Neural crest cell (in vitro differentiated cells): ENCODE measurements at places on chromosomes 11 and 22. TPM values are rescaled to one million over a fixed set of nuclear protein-coding genes. Genes with fewer than 3 reads are reported as not detected.

DNA sequence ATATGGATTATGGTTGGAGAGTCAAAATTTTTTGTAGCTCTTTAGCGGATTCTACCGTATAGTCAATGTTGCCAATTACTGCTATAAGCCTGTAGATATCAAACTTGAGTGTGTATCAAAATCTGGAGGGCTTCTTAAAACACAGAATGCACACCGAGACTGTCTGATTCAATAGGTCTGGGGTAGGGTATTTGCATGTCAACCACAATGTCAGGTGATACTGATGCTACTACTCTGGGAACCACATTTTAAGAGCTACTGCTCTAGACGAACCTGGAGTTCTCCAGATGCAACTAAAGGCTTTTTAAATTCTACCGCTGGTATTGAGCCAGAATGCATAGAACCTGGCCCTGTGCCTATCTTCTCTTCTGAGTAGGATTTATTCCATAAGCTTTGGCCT is 15.8 kb upstream of the MS4A4A start:
- no peaks in the 10 kb centered on the region for H3K27me3 ChIP-seq
- H3K4me1 ChIP-seq: peaks cover 5% of the 10 kb centered on the region
- no peak overlapping the region for H3K27ac ChIP-seq
- DNase-seq: no peak
- no peak overlapping the region for H3K4me3 ChIP-seq

DNA sequence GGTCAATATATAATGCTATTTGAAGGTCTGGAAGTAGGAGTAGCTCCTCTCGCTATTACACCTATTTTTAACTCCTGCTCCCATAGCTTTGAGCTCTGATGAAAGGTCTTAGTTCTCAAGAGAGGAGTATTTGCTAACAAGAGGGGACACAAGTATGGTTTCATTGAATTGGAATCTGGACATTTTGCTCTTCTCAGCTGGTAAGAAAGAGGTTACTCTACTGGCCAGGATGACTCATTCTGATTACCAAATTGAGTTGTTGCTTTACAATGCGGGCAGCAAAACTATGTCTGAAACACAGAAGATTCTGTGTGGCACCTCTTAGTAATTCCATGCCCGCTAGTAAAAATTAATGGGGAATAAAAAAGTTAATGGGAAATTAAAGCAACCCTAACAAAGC is 63.6 kb upstream of the EP300 start:
- H3K4me1 ChIP-seq: peaks cover 4% of the 10 kb centered on the region
- H3K36me3 ChIP-seq: no peaks in the 10 kb centered on the region
- H3K27me3 ChIP-seq: no peaks in the 10 kb centered on the region
- no peak for DNase-seq
- H3K4me3 ChIP-seq: no peak overlapping the region
- H3K27ac ChIP-seq: no peak overlapping the region

DNA sequence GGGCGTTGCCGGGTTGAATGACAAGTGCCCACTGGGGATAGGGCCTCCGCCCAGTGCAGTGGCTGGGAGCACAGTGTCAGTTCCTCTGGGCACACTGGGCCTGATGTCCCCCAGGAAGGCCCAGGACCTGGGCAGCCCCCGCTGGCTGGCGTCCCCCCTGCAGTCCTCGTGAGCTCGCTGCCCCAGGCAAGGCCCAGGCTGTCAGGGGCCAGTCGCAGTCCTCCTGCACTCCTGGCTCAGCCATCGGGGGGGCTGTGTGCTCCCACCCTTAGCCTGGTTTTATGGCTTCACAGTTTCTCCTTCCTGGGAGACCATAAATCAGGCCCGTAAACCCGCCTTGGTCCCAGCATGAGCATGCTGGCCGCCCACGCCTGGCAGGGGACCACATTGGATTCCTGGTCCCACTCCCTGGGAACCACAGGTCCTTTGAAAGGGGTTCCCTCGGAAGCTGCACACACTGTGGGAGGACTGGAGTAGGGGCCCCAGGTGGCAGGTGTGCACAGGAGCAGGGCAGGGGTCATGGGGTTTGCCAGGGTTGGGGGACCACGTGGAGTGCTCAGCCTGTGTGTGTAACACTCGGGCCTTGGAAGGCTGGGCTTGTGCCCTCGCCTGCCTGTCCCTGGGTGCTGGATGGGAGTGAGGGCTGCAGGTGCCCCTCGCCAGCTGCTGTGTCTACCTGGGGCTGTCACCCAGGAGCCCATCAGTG is 113.6 kb downstream of the KCNQ1OT1 start:
- H3K27me3 ChIP-seq: no peaks in the 10 kb centered on the region
- H3K4me3 ChIP-seq: no peak overlapping the region
- peaks cover 4% of the 10 kb centered on the region for H3K4me1 ChIP-seq
- no peaks in the 10 kb centered on the region for H3K36me3 ChIP-seq
- H3K27ac ChIP-seq: no peak overlapping the region

DNA sequence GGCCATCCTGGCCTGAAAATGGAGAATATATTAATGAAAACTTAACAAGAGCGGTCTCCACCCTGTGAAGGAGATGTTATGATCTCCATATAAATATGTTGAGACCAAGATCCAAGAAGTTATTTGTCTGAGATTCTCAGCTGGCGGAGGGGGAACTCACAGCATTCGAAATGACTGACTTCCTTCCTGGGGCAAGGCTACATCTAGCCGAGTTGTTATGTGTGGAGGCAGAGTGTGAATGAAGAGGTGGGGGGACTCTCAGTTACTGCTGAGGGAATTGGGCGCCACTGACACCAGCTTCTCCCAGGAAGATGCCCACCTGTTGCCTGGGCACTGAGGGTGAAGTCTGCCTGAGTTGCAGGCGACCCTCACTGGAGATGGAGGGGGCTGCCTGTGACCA is 5.9 kb downstream of the HTR3A start:
- peaks cover 34% of the 10 kb centered on the region for H3K27me3 ChIP-seq
- no peak overlapping the region for H3K27ac ChIP-seq
- H3K4me3 ChIP-seq: no peak overlapping the region

Gene MCM5
- 174 and 187 TPM in 2 replicates for total RNA-seq

Gene RIC3
- total RNA-seq: 8.9 and 9.1 TPM in 2 replicates

DNA sequence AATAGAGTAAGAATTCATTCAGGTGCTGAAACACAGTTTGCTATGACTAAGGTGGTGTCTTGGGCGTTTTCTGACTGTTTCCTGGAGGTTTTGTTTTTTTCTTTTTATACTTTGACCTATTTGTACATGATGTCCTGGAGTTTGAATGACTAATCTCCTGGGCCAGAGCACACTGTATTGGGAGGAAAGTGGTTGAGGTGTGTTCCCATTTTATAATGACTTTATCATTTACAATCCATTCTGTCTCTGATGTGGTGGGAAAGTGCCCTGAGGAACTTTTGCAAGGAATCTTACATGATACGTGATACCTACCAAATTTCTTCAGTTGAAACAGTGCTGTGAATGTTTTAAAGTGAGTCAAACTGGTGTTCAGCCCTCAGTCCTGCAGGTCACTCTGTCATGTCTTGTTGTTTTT is 80.8 kb downstream of the TNRC6B start:
- DNase-seq: no peak
- H3K4me3 ChIP-seq: no peak overlapping the region
- peaks cover 7% of the 10 kb centered on the region for H3K4me1 ChIP-seq
- peaks cover 14% of the 10 kb centered on the region for H3K36me3 ChIP-seq
- H3K27ac ChIP-seq: no peak overlapping the region
- no peaks in the 10 kb centered on the region for H3K27me3 ChIP-seq

- DNase-seq: no peak
- H3K4me3 ChIP-seq: no peak overlapping the region
- H3K4me1 ChIP-seq: peaks cover 9% of the 10 kb centered on the region
- no peaks in the 10 kb centered on the region for H3K36me3 ChIP-seq
- H3K27ac ChIP-seq: no peak overlapping the region
- H3K27me3 ChIP-seq: no peaks in the 10 kb centered on the region
Measured at GRCh38 chr22:37148742-37149665, 712 bp downstream of the IL2RB start.

GRCh38 chr11:116641561-116642045 is 131.2 kb downstream of the BUD13 start:
- H3K36me3 ChIP-seq: no peaks in the 10 kb centered on the region
- no peak overlapping the region for H3K4me3 ChIP-seq
- peaks cover 10% of the 10 kb centered on the region for H3K4me1 ChIP-seq
- peak; percentile 41 for DNase-seq
- no peak overlapping the region for H3K27ac ChIP-seq
- H3K27me3 ChIP-seq: peaks cover 6% of the 10 kb centered on the region

- H3K4me1 ChIP-seq: no peaks in the 10 kb centered on the region
- H3K4me3 ChIP-seq: no peak overlapping the region
- no peaks in the 10 kb centered on the region for H3K27me3 ChIP-seq
- no peak for DNase-seq
Measured at GRCh38 chr11:117356126-117356890, 28.7 kb downstream of the CEP164 start.

Gene FGF4
- total RNA-seq: not detected in 2 replicates

Gene SPDYC
- not detected in 2 replicates for total RNA-seq
